ENCODE measurements at places on chromosomes 2 and 18.
A peak's percentile ranks its signal among the peaks of the same experiment; 100 is the strongest.

DNA sequence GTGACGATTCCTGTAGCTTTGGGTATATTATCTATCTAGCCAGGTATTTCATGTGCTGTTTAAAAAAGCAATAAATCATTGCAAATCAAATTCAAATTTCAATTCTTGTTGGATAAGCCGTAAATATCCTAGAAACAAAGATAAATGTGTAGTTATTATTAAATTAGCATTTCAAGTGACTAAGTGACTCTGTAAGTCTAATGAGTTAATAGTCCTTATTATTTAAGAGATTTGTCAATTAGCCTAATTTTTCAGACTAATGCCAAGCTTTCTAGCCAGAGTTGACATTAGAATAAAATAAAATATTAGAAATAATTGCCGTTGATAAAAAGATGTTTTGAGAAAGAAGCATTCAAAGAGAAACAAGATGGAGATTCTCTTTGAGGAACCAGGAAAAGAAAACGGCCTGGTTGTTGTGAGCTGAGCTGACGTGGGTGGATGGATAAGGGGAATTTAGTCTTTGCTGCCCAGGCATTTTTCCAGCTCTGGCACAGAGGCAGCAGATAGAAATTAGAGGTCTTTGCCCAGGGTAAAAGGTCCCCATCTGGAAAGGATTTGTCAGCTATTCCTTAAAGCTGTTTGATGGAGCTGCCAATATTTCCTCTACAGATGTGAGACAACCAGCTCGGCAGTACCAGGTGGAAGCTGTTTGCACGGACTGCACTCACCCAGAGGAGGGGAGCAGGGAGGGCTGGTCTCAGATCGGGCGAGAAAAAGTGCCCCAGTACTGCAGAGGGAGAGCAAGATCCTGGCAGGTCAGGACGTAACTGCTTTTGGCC is 117.3 kb upstream of the SEC11C start:
- peak; percentile 85 for ATAC-seq

DNA sequence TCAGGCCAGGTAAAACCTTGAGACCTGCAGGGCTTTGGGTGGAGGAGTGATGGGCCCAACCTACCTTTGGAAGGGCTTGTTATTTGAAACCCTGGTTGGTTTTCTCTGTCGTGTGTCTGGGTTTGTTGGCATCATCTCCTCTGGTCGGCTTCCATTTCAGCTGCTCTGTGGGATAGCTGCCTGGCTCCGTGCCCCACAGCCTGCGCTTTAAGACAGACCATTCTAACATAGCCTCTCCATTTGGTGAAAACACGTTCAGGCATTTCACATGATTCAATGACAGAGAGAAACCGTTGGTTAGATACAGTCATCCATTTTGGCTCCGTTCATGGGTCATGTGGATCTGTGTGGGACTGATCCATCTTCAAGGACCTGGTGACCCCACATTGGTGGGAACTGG is 37.0 kb upstream of the LYPD6B start:
- no peak for ATAC-seq

DNA sequence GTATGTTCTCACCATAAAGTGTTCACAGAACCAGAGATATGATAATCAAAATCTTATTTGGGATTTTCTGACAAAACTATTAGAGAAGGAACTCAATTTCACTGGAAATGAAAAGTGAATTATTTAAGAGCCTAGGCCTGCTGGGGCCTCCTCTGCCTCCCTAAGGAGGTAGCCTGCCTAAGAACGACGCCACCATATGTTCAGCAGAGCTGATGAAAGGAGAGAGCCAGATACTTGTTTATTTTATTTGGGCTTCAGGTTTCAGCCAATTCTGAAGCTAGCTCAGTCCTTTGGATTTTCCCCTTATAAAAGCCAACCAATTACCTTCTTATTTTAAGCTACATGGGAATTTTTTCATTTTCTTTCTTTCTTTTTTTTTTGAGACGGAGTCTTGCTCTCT is 433.1 kb upstream of the MAP2 start:
- no peak for ATAC-seq

- peak; percentile 86 for ATAC-seq
Observed at GRCh38 chr18:13558124-13558523, 168.2 kb downstream of the FAM210A start.

- ATAC-seq: no peak
Observed at GRCh38 chr2:28623582-28624405, 127.8 kb upstream of the PPP1CB start.

GRCh38 chr2:127776122-127776780 is 34.7 kb downstream of the WDR33 start:
- ATAC-seq: no peak

DNA sequence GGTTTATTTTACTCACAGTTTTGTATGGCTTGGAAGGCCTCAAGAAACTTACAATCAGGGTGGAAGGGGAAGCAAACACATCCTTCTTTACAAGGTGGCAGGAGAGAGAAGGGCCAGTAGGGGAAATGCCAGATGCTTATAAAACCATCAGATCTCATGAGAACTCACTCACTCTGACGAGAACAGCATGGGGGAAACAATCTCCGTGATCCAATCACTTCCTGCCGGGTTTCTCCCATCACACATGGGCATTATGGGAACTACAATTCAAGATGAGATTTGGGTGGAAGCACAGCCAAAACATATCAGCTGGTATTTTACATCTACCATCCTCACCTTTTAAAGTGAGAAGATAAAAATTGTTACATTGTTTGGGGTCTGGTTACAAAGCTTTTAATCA is 427.9 kb upstream of the CDH7 start:
- no peak for ATAC-seq

GRCh38 chr2:47867205-47867604 is 39.1 kb downstream of the FBXO11 start:
- ATAC-seq: peak; percentile 79

DNA sequence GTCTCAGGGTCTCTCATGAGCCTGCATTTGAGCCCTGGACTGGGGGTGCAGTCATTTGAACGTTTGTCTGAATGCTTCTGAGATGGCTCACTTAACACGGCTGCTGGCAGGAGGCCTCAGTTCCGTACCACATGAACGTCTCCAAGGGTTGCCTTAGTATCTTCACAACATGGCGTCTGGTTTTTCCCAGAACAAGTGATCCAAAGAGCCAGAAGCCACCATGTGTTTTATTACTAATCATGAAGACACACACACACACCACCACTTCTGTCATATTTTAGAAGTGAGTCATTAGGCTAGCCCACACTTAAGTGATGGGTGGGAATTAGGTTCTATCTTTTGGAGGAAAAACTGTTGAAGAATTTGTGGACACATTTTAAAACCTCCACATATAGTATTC is 15.0 kb upstream of the MYO1B start:
- peak; percentile 53 for ATAC-seq

DNA sequence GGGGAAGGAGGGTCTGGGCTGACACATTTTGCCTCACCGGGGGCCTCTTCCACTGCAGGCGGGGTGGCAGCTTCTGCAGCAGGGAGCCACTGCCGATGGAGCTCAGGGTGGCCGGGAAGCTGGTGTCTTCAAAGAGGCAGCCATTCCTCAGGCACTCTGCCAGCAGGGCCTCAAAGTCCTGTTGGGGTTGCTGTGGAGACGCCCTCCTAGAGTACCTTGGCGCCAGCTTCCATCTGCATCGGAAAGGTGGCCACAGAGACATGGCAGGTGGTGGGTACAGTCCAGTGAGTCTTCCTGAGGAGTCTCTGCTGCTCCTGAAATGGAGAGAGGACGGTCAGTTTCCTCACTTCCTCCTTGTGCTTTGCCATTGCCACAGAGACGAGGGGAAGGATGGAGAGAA is 12.1 kb downstream of the CAPN14 start:
- no peak for ATAC-seq

DNA sequence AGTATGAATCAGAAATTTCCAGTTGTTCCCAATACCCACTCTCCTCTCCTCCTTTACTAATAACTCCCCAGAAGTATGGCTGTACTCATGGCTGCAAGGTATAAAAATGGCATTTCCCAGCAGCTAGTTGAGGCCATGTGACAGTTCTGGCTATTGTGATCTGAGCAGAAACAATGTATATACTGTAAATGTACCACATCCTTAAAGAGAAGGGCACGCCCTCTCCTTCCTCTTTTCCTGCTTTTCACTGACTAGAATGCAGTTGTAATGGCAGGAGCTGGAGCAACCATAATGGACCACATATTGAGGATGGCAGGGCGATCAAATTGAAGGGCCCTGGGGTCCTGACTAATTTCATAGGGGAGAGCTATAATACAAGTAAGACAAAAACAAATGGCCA is 211.2 kb downstream of the TNS1 start:
- ATAC-seq: no peak

DNA sequence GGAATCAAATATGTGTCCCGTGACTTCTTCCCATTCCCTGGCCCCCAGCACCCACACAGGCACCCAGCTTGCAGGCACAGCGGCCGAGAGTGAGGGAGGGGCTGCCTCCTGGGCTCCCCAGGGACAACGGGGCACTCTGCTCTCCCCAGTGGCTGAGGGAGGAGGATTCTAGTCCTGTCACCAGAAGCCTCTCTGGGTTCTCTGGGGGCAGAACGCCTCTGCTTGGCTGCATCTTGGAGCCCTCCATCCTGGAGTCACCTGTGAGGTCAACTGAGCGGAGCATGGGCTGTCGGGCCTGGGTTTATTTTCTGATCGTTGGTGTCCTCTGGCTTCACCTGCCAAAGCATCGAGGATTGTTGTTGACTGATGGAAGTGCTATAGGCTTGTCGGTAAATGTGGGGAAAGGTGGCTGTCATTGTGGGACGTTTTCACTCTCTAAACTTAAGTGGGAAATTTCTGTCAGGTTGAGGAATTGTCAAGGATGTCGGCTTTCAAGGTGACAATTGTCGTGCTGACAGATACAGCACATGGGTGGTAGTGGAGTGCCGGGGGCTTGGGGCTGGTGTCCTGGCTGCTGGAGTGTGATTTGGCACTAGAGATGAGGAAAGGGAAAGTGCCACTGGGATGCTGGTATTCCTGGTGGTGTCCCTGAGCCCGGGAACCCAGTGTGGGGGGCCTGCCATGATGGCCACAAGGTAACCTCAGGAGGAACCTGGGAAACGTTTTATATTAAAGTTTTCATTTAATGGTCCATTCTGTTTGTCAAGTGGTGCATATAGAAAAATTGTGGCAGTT is 13.6 kb downstream of the SH3RF3 start:
- ATAC-seq: no peak
